RKO (cell line): ENCODE measurements at places on chromosomes 7 and 10.

DNA sequence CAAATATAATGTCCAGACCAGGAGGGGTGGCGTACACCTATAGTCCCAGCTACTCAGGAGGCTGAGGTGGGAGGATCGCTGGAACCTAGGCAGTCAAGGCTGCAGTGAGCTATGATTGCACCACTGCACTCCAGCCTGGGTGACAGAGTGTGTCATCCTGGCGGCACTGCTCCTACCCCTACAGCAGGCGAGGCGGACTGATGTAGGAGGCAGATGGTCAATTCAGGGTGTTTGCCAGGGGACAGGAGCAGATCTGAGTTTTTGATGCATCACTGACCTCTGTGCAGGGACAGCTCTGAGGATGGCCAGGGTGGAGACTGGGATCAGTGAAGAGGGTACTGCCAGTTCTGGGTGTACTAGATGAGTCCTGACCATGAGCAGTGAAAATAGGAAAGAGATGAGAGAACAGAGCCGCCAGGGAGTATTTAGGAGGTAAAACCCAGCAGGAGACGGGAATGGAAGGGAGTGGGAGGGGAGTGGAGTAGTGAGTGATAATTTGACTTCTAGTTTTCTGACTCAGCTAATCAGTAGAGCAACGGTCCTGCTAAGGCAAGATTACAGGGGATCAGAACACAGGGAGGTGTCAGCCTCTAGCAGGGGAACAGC lies 75.3 kb downstream of the HIP1 start:
- no peak for DNase-seq

GRCh38 chr7:135248546-135248945 lies 14.9 kb downstream of the STRA8 start:
- DNase-seq = no peak

GRCh38 chr10:7932301-7933036 lies 114.2 kb downstream of the TAF3 start:
- DNase-seq = no peak

- DNase-seq = peak; percentile 81
These were observed 539 bp upstream of the MKLN1 start for GRCh38 chr7:131327049-131327625.

DNA sequence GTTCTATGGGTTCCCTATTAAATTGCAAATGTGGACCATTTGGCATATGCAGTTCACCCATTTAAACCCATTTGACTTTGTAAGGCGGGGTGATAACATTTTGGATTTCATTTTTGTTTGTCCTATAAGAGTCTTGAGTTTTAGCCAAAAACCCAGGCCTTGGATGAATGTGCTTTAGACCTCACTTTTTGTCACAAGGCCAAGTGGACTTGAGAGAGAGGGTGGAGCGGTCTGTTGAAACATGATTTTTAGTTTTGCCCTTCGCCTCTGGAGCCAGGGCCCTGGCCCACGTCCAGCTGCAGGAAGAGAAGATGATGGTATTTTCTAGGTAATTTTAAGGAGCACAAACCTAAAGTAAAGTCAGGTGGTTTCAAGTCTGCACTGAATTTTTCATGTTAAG lies 260.1 kb downstream of the SLC25A13 start:
- no peak for DNase-seq

DNA sequence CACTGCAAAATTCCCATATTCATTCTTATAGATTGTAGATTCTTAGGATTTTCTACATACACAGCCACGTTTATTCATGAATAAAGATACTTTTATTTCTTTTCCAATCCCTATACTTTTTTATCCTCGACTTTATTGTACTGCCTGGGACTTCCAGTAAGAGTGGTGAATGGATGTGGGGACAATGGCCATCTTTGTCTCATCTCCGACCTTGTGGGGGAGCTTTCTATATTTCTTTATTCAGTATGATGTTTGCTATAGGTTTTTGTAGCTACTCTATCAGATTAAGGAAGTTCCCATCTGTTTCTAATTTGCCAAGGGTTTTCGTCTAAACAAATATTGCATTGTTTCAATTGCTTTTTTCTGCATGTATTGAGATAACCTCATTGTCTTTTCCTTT lies 184.3 kb downstream of the FOXP2 start:
- DNase-seq = no peak

GRCh38 chr10:90605506-90605905 lies 252.3 kb downstream of the HTR7 start:
- no peak for DNase-seq

- DNase-seq = peak; percentile 58
These were observed 130.1 kb downstream of the NEBL start for GRCh38 chr10:20767028-20767427.

GRCh38 chr10:132129431-132129830 lies 57.3 kb upstream of the DPYSL4 start:
- no peak for DNase-seq

- DNase-seq = peak; percentile 84
These were observed 1.7 kb downstream of the SFXN3 start for GRCh38 chr10:101032637-101033224.

DNA sequence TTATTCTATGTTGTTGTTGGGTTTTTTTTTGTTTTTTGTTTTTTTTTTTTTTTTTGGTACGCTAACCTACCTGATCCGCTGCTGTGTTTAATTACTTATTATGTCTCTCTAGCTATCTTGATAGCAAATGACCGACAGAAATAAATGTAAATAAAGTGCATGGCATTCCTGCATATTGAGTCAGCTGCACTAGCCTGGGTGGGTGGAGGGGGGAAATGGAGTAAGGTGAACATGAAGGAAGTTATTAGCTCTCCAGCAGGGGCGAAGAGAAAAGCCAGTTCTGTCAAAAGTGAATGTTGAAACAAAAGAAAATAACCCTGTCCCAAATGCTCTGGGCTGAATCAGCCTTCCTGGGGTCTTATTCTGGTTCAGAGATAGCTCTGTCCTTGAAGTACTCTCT lies 210.7 kb upstream of the MDFIC start:
- no peak for DNase-seq

DNA sequence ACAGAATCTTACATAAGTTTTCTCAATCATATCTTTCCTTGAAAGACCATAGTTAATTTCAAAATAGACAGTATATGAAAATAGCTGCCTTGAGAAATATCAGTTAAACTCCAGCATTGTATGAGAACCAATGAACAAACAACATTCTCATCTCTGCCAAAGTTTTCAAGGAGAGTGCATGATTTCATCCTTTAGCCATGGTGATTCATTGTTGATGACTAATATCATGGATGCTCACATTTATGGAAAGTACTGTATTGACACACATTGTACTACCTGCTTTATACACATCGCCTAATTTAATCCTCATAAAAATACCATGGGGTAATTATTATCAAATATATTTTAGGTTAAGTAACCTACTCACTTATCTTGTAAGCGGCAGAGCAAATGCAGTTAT lies 250.3 kb downstream of the CNTNAP2 start:
- DNase-seq = peak; percentile 84
